CD4-positive, alpha-beta T cell treated with Interleukin-1 beta for 1 hour (primary cell): ENCODE measurements at places on chromosomes 11 and 22.

DNA sequence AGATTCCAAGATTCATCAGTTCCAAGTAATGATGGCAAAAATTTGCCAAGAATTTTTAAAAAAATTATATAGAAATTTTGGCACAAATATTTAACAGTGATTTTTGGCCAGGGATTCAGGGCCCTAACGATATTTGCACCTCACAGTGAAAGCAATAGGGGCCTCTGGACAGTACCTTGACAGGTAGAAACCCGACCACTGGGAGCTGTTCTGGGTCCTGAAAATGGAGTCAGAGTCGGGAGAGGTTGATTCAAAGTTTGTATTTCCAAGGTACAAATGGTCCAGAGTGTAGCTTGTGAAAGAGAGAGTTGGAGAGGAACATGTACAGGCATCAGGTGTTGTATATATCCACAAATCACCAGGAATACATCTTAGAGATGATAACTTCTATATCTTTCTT, 41.6 kb downstream of the MRGPRX2 start:
- no peak for DNase-seq

- no peak for DNase-seq
Measured at GRCh38 chr22:30906946-30907345, 61.6 kb downstream of the MORC2 start.

DNA sequence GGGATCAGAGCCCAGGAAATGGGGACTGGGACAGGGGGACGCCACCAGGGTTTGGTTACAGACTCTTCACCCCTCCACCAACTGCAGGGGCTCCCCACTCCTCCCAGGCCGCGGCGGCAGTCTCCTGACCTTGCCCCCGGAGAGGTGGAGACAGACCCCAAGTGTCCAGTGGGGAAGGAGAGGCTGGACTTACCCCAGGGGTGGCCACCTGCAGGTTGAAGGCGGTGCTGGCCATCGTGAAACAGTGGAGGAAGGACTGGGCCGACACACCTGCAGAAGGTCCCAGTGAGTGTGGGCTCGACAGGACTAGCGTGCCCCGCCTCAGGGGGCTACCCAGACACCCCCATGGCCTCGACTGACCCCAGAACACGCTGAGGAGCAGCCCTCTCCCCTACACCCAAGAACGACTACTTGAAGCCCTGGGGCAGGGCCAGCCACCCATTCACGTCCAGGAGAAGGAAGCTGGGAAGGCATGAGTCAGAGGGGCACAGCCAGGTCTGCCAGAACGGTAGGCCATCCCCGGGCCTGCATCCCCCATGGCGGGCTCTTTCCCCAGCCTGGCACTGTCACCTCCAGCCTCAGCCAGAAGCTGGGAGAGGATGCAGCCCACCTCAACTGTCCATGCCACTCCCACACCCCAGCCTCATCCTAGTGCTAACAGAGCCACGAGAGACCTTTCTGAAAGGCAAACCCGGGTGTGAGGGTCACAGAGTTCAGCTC, 2.3 kb downstream of the GATD1 start:
- DNase-seq = no peak

GRCh38 chr11:88475991-88476418, 138.5 kb upstream of the CTSC start:
- no peak for DNase-seq

DNA sequence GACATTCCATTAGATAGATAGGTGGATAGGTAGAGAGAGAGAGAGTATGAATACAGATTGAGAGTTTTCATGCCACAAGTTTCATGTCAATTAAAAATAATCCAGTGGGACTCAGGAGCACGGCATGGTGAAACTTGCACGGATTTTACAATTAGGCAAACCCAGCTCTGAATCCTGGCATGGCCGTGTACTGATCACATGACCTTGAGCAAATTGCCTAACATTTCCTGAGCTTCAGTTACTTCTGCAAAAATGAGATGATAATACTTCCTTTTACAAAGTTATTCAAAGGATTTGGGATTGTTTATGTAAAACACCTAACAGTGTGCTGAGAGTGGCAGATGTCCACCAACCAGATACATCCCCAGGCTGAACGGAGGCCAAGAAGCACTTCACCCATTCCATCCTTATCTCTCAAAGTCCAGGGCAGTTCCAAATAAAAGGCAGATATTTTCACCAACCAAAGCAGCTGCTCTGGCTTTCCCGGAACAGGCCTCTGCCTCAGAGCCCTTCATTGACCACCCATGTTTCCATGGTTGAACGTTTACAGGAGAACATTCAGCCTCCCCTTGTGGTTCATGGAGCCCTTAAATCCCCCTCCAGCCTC, 17.9 kb downstream of the APLNR start:
- no peak for DNase-seq

- DNase-seq = no peak
Measured at GRCh38 chr11:15370495-15371147, 255.9 kb downstream of the INSC start.

- DNase-seq = no peak
Measured at GRCh38 chr11:16095756-16096155, 260.6 kb downstream of the SOX6 start.

- DNase-seq = peak; percentile 31
Measured at GRCh38 chr11:73154178-73154577, 12.1 kb upstream of the FCHSD2 start.

- DNase-seq = peak; percentile 99
Measured at GRCh38 chr11:125592305-125593113, at the start of gene STT3A. Gene STT3A, plus strand, starts transcription at chr11:125592852. Its CDS starts 3,064 bp downstream, at chr11:125595916.

DNA sequence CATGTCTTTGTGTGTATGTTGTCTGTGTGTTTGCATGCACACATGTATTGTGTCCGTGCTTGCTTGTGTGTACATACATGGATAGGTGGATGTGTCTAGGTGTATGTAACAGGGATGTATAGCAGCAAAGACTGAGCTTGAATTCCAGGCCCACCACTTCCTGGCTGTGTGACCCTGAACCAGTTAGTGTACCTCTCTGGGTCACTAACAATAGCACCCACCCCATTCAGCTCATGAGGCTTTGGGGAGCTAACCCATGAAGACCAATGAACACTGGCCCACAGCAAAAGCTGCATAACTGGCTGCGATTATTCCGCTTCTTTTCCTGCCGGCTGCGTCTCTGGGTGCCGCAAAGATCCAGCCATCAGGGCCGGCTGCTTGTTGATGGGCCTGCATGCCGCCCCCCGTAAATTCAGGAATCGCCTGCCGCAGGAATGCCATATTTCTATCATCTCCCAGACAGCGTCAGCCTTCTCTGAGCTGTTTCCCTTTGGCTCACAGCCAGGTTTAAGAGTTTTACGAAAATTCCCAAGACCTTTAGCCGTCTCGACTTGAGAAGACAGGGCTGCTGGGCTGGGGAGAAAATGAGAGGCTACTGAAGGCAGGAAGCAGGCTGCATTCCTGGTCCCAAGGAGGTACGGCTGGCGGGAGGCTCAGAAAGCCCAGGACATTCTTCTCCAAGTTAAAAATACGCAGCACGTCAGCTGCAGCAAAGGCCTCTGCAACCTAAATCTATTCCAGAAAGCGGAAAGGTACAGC, 224.6 kb downstream of the MN1 start:
- no peak for DNase-seq

- DNase-seq = no peak
Measured at GRCh38 chr22:48299801-48300200, 1527.9 kb downstream of the BRD1 start.

DNA sequence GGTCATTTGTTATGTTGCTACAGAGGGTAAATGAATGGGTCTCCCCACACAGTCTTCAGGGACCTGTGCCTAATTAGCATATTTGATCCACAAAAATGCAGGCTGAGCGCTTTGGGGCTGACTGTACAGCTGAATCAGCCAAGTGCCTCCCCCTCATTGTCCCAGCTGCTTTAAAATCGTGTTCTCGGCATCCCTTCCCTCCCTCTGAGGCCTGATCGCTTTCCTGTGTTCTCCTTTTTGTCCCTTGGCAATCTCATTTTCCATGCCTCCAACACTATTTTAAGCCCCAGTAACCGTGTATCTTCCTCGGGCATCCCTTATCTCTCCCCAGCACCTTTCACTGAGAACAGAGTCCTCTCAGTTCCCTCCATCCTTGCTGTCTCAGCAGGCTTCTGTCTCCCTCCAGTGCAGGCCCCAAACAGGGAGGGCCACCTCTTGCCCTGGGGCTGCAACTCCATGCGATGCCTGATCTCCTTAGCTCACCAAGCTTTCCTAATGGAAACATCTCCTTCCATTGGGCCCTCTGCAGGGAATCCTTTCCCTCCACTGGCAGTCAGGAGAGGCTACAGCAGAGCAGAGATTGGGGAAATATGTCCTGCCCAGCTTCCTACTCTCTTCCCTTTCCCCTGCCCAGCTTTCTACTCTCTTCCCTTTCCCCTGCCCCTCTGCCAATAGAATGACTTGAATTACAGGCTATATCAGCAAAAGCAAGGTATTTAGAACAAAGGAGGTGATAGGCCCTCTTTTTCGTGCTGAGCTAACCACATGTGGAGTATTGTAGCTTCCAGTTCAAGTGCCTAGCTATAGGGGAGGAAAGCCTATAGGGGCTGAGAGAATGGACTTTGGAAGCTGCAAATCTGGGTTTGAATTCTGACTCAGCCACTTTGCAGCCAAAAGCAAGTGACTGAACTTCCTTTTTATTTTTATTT, 13.8 kb downstream of the UQCR10 start:
- DNase-seq = no peak

DNA sequence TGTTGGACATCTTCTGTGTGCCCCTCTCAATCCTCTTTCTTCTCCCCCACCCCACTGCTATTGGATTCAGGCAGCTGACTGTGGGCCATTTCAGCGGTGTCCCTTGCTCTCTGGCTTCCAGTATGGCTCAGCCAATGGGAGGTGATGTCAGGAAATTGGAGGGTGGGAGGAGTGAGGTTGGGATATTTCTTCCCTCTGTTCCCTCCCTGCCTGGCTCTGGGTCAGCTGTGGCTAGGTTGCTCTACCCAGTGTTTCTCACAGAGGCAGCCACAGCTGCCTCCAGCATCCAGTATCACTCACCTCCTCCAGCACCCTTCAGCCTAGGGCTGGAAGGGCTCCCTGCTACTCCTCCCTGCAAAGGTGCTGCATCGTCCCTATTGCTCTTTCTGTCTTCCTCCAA, 423.5 kb downstream of the MIAT start:
- no peak for DNase-seq

DNA sequence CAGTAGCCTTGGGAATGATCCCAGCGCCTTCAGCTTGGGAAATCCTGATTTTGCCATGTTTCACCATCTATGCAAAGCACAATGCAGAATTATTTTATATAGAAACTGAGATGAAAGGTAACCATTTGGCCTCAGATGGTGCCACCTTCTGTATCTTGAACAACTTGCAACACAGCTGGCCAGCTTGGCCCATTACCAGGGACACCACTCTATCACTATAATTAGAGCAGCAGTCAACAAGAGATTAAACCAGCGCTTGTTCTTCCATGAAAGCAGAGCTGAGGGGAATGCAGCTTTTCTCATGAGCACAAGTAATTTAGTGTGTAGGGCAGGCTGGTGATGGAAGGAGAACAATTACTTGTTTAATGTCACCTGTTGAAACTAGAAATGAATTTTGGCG, 6.7 kb upstream of the ZDHHC13 start:
- DNase-seq = no peak

GRCh38 chr11:109739379-109739778, 317.4 kb downstream of the C11orf87 start:
- no peak for DNase-seq

DNA sequence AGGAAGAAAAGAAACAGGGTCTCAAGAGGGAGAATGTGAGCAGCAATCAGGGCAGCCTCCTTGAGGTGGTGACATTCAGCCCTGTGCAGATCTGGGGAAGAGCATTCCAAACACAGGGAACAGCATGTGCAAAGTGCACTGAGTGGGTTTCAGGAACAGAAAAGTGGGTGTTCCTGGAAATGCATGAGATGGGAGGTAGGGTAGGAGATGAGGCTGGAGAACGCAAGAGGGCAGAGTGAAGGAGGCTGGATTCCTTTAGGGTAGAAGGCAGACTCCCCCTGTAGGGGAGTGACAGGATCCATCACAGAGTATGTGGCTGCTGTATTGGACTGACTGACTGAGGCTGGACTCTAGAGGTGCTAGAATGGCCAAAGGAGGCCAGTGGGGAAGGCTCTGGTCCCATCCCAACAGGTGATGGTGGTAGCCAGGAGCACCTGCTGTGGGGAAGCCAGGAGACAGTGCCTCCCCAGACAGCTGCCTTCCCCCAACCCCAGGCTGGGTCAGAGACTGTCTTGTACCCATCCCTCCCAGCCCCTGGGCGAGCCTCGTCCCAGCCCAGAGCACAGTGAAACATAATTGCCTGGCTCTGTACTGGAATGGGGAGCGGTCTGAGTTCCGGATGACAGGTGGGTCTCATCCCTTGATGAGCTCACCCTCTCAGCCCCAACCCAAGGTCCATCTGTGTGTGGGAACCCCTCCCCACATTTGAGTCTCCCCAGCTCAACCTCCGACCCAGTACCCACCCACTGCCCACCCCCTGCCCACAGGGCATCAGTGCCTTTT, 419.4 kb downstream of the MN1 start:
- no peak for DNase-seq

DNA sequence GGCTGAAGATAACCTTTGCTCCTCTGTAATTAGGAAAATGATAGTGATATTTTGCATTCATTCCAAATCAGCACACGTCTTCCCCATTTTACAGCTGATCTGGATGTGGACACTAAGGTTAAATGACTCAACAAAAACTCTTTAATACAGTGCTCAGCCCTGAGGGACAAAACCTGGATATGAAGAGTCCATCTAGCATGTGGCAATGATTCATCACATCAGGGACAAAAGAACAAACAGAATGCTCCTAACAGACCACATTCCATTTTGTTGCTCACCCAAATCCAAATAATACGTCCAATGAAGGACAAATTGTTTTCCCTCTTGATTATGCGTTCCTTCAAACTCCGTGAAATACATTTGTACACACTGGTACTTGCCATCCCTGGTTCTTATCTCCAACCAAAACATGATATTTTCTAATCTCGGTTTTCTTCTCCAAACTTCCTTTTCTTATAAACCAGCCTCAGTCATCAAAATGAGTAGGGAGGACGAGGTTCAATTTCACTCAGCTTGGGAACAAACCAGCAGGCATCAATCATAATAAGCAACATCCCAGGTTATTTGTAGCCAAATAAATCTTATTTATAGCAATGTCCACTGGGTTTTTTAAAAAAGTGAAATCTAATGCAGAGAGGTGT, 53.7 kb upstream of the MTMR2 start:
- no peak for DNase-seq

DNA sequence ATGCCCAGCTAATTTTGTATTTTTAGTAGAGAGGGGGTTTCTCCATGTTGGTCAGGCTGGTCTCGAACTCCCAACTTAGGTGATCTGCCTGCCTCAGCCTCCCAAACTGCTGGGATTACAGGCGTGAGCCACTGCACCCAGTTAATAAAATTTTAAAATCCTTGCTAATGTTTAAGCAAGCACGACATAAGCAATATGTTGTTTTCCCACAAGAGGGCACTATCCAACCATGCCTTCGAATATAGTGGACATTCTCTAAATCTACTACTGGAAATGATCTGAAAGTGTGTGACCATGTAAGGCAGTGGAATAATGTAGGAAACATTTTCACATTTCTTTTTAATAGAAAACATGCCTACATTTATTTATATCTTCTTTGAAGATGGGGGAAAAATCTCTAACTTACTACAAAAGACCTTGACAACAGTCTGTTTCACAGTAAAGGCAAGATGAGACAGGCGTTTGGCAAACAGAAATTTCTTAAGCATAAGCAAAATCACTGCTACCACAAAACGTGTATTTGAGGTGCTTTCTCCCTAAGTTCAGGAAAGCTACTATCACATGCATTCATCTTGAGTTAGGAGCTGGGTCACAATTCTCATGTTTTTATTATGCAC, 38.2 kb downstream of the PITPNB start:
- DNase-seq = no peak

GRCh38 chr11:69920345-69921127, 101.3 kb upstream of the FGF3 start:
- DNase-seq = no peak
